ENCODE measurements at places on chromosomes 2 and 18.

- DNase-seq, result no peak
These were observed 453.1 kb downstream of the CMPK2 start for GRCh38 chr2:6412533-6413091.

DNA sequence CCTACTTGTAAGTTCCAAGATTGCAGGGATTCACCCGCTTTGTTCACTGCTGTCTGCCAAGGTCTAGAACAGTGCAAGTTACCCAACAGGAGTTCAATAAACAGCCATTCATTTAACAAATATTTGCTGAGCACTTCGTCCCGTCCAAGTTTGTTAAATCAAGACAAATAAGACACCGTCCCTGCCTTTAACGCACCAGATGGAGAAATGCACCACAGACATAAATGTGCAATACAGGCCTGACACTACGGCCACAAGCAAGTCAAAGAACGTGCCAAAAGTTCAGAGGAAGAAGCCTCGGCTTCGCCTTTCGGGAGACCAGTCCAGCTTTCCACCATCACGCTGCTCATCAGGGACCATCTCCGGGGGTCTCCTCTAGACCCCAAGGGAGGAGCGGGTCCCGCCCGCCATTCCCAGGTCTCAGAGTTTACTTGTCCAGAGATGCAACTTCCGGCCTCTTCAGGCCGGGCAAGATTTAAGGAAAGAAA is 429 bp downstream of the C2orf76 start:
- DNase-seq, result peak; percentile 35

DNA sequence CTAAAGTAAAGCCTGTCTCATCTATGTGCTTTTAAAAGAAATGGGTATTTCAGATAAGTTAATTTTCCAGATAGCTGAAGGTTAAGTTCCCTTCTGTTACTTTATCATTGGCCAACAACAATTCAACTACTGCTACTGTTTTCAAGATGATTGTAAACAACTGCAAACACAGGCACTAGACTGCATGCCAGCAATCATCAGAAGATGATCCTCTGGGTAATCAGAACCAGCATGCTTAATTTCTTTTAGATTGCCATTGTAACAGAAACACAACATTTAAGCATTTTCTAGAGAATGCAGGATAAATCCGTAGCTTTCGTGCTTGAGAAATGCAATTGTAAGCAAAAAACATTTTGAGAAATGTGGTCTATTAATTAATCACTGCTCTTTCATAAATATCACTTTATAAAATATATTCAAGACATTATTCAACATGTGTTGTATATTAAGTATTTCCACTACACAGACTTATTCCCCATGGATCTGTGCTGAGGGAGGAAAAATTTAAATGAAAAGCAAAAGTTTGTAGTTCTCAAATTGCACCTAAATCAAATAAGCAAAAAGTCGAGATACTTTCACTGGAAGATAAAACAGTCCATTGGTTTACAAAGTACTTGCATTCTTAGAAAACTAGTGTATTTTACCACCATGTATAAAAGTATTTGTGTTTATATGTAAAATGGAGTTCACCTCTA is 133.7 kb downstream of the ATL2 start:
- no peak for DNase-seq

GRCh38 chr18:23301972-23302371 is 151.1 kb upstream of the RIOK3 start:
- DNase-seq, result no peak

DNA sequence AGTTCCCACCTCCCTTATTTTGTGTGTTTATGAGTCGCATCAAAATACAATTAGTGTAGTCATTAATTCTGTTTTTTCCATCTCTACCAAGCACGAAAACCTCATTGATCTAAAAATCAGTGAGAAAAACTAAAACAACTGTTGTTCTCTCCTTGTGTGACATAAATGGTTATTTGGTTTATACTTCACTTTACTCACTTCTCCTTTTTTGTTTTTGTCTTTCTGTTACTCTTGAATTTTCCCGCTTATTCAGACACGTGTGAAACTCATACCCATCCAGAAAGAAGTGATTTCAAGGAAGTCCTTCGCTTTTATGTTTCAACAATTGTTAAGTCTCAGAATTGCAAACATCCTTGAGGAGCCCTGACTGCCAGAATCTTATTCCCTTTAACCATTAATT is 121.6 kb downstream of the EML6 start:
- no peak for DNase-seq

DNA sequence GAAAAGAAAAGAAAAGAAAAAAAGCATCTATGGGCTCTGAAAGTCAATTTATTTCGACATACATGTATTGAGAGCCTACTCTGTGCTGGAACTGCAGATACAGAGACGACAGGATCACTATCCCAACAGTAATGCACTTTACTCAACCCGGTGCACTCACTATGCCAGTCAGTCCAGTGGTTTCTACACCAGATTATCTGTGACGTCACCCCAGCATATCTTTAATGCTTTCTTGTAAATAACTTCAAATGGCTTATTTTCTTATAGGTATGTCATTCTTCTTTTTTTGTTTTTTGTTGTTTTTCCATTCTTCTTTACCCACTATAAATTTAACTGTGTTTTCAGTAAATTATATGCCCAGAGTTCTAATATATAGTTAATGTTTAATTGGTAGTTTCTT is 800.0 kb upstream of the FANCL start:
- DNase-seq, result no peak

- no peak for DNase-seq
These were observed 76.0 kb downstream of the RNF144A start for GRCh38 chr2:6993229-6993640.

DNA sequence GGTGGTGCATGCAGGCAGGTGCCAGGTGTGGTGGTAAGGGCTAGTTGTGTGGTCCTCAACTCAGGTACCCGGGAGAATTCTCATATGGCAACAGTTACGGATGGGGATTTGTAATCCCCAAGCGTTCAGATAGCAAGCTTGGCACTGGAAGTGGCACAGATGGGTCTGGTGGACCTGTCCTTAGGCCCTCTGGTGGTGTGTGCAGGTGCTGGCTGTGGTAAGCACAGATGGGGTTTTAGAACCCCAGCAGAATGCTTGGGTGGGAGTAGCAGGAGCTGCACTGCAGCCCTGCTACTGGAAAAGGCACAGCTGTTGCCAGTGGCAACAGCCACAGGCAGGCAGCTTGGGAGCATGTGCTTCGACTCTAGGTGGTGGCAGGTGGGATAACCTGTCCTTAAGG is 948.2 kb upstream of the FAM98A start:
- no peak for DNase-seq
